AG04450 (cell line): ENCODE measurements at places on chromosomes 12 and 14. TPM values are rescaled to one million over a fixed set of nuclear protein-coding genes. Genes with fewer than 3 reads are reported as not detected.

- no peak for DNase-seq
These were observed 1.4 kb upstream of the CPM start for GRCh38 chr12:68934392-68934791.

GRCh38 chr14:79496701-79497100, 714.6 kb downstream of the DIO2 start:
- no peak for DNase-seq

GRCh38 chr12:106436164-106436563, 78.6 kb downstream of the POLR3B start:
- no peak for DNase-seq

DNA sequence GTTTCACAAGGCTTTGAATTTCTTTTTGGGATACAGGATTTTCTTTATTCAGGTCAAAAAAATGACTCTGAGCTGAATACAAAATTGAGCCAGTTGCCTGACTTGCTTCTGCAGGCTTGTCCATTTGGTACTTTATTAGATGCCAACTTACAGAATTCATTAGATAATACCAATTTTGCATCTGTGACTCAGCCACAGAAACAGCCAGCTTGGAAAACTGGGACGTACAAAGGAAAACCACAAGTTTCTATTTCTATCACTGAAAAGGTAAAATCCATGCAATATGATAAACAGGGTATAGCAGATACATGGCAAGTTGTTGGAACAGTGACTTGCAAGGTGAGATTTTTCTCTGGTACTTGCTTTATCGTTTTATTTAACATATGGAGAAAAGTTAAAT, 5.8 kb downstream of the AP5M1 start:
- no peak for DNase-seq

- DNase-seq: no peak
These were observed 379.4 kb upstream of the PDE3A start for GRCh38 chr12:19988948-19989347.

DNA sequence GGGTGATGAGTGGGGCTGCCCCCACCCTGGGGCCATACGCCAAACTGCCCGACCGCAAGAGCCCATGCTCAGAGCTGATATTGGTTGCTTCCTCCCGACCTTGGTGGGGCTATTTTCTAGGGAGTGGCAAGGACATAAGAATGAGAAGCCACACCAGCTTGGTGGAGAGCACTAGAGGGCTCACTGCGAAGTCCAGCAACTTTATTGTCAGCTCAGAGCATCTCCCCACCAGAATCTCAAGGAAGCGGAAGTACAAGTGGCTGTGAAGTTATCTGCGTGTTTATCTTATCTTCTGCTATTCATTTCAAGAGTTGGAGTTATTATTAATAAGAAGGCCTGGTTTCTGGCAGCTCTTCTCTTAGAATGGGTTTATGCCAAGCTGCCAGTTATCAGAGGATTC, 4.9 kb upstream of the PLXNC1 start:
- DNase-seq: no peak

DNA sequence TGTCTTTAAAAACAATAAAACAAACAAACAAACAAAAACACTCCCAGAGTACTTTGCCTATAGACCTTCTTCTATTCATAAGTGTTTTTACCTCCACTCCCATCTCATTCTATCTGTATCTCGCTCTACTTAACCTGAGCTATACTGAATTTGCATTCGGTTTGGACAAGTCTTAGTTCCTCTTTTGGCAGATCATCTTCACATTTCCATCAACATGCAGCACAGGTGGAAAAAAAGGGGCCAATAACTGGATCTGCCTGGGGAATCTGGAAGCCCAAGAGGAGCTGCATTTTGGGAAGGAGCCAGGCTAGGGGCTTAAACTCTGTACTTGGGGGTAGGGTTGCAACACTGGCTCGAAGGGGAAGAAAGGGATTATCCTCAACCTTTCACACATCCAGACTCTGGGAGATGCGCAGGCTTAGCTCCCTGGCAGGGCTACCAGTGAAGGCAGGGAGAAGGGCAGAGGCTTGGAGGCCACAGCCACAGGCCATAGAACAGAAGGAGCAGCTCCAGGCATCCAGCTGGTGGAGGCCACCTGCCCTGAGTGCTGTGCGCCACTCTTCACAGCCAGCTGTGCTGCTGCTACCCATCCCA, 4.1 kb downstream of the NINJ2 start:
- no peak for DNase-seq

- DNase-seq: no peak
These were observed 4.3 kb upstream of the RAD52 start for GRCh38 chr12:953776-954175.

DNA sequence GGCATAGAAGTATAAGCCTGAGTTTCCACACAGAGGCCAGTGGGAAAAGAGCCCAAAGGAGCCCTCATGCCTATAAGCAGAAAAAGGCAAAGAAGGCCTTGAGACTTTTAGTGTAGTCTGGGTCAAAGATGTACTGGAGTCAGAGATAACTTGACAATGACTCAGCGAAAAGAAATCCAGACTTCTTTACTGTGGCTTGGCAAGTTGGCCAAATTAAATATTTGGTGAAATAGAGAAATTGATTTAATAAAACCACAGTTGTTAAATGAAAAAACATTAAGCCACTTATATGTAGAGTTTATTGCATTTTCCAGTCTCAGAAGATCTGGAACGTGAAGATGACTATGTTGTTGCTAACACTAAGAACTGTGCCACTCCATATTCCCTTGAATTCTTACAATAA, 105.1 kb downstream of the TMTC3 start:
- no peak for DNase-seq

DNA sequence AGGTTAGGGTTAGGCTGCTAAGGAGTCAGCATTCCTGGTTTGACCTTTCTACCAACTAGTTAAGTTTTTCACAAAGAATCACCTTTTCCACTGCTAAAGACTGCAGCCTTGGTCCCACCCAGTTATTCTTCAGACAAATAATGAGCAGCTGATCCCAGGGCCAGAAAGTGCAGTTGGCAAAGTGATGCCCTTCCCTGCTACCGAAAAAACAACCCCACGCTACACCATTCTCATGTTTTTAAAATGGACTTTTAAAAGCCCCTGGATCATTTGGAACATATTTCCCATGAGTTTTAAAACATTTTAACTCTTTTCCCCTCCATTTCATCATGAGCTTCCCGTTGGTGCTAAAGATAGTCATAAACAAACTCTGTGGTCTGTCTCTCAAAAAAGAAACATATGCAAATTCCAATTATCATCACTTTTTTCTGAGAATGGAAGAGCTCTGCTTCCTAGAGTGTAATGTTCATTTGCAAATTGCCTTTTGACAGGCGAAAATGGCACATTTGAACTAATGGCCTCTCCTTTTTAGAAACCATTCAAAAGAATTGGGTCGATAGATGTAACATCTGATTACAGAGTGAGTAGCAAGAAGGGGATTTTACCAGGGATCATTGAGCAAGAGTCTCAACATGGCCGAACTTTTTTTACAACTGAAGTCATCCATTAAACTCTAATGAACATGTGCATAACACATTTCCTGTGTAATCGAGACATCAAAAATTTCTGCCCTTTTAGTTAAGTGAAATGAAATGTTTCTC, 129.3 kb upstream of the RAP1B start:
- DNase-seq: no peak

DNA sequence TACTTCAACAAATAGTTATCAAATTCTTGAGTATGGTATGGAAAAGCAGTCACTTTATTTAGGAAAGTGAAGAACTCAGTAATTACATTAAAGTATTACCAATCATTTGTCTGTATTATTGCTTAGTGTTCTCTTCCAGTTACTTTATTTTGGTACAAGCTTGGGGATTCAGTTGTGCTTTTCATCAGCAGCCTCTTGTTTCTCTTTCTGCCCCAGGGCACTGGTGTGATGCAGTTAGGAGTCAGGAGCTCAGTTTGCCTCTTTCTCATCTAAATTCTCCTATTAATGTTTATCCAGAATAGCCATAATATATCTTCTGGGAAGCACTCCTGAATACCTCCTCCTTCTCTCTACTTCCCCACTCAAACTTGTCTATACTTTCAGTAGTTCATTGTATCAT, 25.7 kb downstream of the PMCH start:
- no peak for DNase-seq

DNA sequence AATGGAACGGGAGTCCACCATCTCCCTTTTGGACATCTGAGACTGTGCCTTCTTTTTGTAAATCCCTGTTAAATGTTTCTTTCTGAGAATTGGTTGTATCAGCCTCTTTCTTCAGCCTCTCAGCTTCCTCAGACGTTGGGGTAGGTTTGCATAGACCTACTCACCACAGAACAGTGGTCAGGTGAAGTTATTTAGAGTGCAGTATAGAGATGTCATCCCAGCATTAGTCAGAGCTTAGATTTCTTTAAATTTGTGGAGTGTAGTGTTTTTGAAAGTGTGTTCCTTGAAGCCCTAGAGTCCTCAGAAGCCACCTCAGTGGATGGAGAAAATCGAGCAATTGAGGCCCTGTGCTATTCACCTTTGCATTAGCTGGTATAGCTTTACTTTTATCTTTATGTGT, 8.9 kb upstream of the EEA1 start:
- no peak for DNase-seq

DNA sequence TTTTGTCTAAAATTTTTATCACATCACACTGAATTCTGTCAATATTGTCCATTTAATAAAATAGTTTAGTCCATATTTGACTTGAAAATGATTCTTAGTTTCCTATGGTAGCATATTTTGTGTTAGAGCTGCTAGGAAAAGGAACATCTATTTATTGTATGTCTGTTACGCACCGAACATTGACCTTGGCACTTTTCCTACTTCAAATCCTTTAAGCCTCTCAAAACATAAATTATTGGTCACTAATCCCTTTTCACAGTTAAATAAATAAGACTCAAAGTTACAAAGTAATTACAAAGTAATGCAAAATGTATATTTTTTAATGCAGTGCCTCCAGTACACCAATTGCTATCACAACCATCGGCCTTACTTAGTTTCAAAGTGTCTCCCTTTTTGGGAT, 28.5 kb downstream of the DCN start:
- no peak for DNase-seq

DNA sequence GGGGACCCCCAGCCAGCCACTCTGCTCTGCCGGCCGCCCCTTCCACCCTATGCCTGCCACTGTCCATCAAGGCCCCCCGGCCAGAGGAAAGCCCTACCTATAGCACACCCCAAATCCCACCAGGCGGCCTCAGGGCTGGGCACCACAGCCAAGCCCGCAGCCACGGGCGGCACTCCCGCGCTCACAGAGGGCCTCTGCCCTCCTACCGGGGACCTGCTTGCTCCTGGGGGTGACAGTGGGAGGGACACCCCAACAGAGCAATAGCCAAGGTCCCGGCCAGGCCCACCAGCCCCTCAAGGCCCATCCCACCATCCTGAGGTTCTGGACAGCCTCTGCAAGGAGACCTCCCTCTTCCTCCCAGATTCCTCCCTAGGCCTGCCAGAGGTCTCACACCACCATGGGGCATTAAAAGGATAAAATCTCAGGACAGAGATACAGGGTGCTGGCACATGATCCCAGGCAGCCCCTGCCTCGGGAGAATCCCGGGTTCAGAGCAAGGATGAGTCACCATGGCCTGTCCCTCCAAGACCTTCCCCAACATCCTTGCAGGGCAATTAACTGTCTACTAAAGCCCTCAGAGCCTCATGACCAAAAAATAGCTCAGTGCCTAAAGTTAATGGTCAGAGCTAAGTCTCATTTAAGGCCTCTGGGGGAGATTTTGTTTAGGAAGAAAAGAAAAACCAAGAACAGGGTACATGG, 17.1 kb downstream of the CCDC85C start:
- no peak for DNase-seq

DNA sequence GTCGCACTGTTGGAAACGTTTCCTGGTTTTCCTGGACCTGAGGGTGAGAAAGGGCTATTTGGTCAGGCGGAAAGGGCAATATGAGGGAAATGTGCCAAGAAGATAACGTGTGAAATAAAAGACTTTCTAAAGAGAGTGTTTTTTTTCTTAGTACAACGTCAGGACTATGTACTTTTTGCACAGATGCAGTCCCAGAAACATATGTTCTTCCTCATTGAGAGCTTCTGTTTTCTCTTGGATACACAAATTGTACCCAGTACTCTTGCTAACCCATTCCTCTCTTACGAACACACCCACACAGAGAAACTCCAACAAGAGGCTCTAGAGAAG, 669 bp upstream of the PKP2 start:
- no peak for DNase-seq

- no peak for DNase-seq
These were observed 26.9 kb upstream of the PYGL start for GRCh38 chr14:50970886-50971781.

GRCh38 chr12:63150713-63151622, at the start of gene AVPR1A:
AVPR1A (minus strand) TSS chr12:63151201; CDS start chr12:63150836, 365 bp downstream.
- no peak for DNase-seq

DNA sequence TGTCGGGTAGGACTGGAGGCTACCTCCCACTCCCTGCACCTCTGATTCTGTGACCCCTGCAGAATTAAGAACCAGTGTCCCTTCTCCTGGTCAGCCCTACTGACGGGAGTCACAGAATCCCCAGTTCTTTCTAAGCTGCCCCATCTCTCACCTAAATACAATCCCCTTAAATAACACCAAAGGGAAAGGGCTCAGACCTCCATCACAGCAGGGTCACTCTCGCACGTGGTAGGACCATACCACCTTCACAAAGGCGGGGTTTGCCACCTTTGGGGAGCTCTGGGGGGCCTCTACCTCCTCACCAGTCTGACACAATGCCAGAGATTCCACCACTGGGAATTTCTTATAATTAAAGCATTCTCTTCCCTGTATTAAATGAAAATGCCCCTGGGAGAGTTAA, 35.6 kb downstream of the DAD1 start:
- DNase-seq: no peak

DNA sequence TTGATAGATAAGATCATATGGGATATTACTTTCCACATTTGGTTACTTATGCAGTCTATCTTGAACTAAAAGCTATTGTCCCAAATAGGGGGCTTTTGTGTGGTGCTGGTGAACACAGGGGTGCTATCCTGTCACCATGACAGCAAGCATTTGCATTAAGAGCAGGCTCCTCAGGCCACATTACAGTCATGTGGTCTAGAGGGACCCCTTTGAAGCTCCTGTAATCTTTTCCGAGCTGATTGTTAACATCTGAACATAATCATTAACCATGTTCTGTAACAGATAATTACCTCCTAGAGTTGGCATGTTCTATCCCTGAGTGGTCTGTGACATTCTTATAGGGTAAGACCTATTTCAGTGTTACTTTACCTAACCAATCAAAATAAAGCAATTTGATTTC, 178.8 kb downstream of the KTN1 start:
- DNase-seq: no peak

DNA sequence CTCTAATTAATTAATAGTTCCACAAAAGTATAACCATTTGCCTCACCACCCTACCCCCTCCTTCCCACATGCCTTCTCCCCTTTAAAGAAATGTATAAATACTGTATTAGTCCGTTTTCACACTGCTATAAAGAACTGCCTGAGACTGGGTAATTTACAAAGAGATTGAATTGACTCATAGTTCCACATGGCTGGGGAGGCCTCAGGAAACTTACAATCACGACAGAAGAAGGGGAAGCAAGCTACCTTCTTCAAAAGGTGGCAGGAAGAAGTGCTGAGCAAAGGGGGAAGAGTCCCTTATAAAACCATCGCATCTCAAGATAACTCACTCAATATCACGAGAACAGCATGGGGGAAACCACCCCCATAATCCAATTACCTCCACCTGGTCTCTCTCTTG, 8.2 kb upstream of the RESF1 start:
- DNase-seq: no peak

GRCh38 chr12:132239796-132240668, 89.4 kb downstream of the GALNT9 start:
- DNase-seq: no peak

Gene BCL2L14
- not detected in 2 replicates for polyA plus RNA-seq

Gene SYT1
- polyA plus RNA-seq: 5.0 and 6.8 TPM in 2 replicates

Gene HOXC13
- not detected in 2 replicates for polyA plus RNA-seq

Gene TMPRSS12
- not detected in 2 replicates for polyA plus RNA-seq

Gene LIN52
- 8.1 and 10.6 TPM in 2 replicates for polyA plus RNA-seq

Gene CYP27B1
- polyA plus RNA-seq: 0.22 and 0.29 TPM in 2 replicates

Gene RERGL
- polyA plus RNA-seq: not detected in 2 replicates

Gene AMN
- 0.06 TPM in 2 replicates for polyA plus RNA-seq

Gene C12orf54
- not detected in 2 replicates for polyA plus RNA-seq
